ENCODE measurements at places on chromosomes 2 and 18. TPM values are rescaled to one million over a fixed set of nuclear protein-coding genes. Genes with fewer than 3 reads are reported as not detected.
A peak's percentile ranks its signal among the peaks of the same experiment; 100 is the strongest.

- no peak for DNase-seq
Observed at GRCh38 chr2:45776160-45776955, 124.9 kb downstream of the PRKCE start.

GRCh38 chr2:132909427-132909826 lies 239.4 kb upstream of the LYPD1 start:
- DNase-seq = no peak

GRCh38 chr2:9803023-9803805 lies 40.1 kb upstream of the TAF1B start:
- DNase-seq = no peak

- DNase-seq = no peak
Observed at GRCh38 chr18:30352551-30353168, 689.9 kb downstream of the DSC3 start.

- DNase-seq = peak; percentile 73
Observed at GRCh38 chr2:85409845-85410583, at the start of gene CAPG. TSS of gene CAPG (minus strand) at chr2:85410366. CDS start at chr2:85402145, 8,221 bp downstream.

DNA sequence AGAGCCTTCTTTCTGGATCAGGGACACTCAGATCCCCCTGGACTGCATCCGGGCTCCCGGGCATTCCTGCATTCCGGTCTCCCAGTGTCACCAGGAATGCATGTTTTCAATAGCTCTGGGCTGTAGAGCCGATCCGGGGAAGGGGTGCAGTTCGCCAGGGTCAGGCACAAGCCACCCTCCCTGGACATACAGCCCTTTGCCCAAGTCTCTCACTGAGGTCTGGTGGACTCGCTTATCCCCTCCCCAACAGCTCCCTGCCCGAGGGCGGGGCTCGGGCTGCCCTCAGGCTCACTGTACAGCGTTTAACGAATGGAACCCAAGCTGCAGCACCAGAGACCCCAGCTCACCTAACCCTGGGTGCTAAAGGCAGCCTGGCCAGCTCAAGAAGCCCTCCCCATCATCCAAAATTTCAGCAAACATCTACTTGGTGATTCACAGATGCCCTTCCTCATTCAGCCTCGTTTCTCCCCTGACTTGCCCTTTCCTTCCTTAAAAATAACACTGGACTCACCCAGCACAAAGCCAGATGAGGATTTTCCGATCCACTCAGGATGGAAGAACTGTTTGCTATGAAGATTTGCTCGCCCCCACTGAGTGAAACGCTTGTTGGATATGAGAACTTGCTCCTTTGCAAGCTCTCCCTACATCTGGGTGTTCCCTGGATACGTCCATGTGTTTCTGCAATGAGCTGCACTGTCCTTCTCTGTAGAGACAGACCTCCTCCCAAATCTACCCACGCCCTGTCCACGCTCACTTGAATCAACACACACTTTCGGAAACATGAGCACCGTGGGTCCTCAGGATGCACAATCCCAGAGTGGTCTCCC lies 58.1 kb downstream of the PXDN start:
- DNase-seq = no peak

DNA sequence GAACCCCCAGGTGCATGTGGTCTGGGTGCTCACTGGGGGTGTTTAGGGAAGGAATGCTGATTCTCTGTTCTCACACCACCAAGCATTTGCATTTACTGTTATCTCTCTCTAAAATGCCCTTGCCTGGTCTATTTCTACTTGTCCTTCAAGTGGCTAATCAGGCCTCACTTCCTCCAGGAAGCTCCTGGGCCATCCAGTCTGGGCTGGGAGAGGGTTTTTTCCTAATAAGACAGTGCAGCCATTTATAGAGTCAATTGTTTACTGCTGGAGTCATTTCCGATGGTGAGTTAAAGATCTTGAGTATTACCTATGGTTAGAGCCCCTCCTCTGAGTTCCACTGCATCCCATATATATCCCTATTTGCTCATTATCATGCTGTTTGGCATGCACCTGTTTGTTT lies 25.2 kb upstream of the ITGA6 start:
- DNase-seq = no peak

DNA sequence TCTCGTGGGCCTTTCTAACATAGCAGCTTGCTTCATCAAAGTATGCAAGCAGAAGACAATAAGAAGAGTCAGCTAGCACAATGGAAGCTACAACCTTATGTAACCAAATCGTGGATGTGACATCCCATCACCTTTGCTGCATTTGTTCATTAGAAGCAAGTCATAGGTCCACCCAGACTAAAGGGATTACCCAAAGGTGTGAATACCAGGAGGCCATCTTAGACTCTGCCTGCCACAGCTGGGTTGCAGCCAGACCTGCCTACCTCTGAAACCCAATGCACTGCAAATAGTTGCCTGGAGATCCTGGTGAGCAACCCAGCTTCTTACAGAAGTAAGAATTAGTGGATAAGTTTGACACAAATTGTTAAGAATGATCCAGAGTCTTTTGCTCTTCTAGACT lies 10.6 kb downstream of the SLC1A4 start:
- no peak for DNase-seq

DNA sequence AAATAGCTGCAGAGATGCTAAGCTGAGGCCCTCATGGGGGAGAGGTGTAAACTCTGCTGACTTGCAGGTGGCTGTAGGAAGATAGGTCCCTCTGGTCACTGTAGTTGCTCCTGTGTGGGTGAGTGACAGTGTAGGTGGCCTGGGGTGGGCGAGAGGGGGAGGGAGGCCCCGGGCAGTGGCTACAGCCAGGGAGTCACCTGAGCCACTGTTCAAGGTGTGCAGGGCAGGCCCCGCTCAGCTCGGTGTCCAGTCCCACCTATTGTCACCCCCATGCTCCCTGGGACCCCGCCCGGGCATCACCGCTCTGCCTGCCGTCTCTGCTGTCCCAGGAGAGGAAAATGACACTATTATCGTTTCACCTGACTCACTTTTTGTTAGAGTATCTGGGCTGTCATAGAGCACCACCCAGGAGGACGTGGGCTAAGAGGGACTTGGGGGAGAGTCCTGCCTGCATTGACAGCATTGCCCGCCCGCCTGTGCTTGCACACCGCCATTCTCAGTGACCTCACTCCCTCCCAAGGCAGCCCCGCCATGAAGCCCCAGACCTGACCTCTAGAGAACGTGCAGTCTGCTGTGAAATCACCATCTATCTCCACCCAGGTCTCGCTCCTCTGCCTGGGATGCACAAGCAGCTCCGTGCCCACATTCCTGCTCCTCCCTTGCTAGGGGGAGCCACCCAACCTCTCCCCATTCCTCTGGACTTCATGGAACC lies 29.2 kb downstream of the COPS9 start:
- no peak for DNase-seq

DNA sequence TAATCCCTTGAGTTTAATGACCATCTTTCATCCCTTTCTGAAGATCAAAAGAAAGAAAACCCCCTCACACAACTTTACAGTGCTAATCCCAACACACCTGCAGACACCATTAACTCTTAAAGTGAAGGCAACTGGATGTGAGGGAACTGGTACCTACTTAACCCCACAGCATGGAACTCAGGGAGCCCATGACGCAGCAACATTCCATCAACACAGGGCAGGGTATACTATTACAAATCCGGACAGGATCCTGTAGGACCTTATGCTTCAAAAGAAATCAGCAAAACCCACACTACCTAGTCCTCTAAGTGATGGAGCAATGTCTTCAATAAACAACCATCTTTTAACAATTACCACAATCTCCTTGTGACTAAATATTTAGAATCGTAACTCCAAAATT lies 78.6 kb downstream of the FARSB start:
- DNase-seq = no peak

- no peak for DNase-seq
Observed at GRCh38 chr2:25303633-25304236, 38.0 kb downstream of the DNMT3A start.

DNA sequence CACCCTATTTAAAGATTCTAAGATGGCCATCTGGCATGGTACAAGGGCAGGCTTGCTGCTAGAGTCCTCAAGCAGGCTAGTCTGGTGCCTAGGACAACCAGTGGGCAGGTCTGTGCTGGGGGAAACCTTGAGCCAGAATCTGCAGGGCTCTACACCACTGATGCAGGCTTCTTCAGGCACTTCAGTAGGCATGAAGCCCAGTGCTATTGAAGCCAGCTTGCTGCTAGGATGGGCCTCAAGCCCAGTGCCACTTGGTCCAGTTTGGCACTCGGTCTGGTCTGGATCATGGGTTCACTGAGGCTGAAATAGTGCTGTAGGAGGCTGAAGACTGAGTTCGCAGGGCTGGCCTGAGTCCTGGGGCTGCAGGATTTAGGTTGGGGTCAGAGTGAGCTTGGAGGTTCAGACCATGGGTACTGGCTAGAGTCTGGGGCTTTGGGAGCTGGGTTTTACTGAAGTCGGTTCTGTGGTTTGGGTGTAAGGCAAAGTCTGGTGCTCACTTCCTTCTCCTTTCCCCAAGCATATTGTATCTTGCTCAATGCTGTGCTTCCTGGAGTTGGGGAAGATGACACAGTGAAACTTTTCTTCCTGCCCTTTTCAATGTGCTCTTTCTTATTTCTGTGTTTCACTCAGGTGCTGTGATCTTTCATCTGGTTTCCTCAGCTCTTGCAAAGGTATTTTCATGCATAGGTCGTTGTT lies 41.2 kb downstream of the SP100 start:
- DNase-seq = no peak

- no peak for DNase-seq
Observed at GRCh38 chr2:75287624-75288316, 88.5 kb upstream of the TACR1 start.

- no peak for DNase-seq
Observed at GRCh38 chr2:216765761-216766262, 70.5 kb upstream of the IGFBP5 start.

GRCh38 chr18:62069556-62069955 lies 117.3 kb downstream of the PIGN start:
- DNase-seq = no peak

DNA sequence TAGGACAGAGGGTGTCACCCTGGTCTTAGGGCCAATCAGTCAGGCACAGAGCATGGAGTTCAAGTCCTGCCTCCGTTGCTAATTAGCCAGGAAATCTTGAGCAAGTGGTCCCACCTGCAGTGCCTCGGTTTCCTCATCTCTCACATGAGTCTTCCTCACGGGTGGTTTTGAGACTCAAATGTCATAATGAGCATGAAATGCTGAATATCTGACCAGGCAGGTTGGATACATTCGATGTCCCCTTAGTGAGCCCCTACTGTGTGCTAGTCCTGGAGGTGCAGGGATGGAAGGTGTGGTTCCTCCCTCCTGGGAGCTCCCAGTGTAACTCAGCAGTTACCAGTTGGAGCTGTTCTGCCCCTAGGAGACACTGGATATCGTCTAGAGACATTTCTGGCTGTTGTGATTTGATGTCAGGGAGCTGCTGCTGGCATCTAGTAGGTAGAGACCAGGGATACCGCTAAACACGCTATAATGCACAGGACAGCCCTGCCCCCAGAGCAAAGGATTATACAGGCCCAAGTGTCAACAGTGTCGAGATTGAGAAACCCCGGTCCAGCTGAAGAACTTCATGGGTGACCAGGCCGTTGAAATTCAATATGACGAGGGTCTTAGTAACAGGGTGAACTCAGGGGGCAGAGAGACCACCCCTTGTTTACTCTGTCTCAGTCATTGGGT lies 118.5 kb upstream of the TWIST2 start:
- DNase-seq = no peak

DNA sequence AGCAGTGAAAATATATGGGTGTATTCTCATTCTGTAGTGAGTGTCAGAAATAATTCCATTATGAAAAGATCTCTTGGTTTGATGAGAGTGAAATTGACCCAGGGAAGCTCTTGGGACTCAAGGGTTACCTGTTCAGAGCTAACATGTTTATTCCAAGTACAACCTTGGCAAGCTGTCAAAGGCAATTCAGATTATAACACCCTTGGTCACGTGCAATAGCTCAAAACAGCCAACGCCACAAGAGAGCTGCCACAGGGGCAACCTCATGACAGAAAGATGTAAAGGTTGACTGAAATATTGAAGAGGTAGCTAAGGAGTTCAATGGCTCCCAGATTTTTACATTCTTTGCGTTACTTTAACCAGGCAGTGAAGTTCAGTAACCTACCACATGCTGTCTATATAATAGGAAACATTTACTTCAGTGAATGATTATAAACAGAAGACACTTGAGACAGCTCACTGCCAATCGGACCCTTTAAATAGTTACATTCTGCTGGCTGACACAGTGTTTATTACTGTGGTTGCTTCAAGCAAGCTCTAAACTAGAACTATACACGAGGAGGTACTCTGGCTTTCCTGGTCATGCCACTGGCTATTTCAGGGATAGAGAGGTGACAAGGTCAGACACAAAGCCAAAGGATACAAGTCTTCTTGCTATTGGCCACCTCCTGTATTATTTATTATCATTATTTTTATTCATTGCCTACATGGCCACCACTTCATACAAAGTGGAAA lies 187.3 kb downstream of the PID1 start:
- DNase-seq = no peak

DNA sequence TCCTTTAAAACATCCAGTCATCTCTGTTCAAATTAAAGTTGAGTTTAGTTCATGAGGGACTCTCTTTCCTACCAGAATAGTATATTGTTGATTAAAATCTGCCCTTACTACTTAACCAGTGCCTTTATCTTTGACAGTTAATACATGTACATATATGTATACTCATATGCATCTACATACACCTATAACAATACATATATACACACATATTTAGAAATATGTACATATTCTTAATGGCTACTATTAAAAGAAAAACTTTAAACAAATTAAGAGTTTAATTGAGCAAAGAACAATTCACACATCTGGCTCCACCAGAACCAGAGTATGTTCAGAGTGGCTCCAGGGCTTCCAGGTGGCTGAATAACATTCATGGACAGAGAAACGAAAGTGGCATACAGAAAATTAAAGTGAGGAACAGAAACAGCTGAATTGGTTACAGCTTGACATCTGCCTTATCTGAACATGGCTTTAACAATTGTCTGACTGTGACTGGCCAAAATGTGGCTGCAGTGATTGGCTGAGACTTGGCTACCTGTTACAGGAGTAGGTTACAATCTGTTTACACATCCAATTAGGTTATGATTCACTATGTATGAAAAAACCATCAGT lies 38.8 kb downstream of the ZNF519 start:
- DNase-seq = no peak

GRCh38 chr2:218012284-218012683 lies 9.5 kb upstream of the TNS1 start:
- no peak for DNase-seq

GRCh38 chr2:25377822-25378421 lies 36.2 kb upstream of the DNMT3A start:
- peak; percentile 28 for DNase-seq

CYB5A gene
- 30.9 TPM for total RNA-seq

C1GALT1C1L gene
- total RNA-seq = not detected

SANBR gene
- total RNA-seq = 5.8 TPM

COL3A1 gene
- not detected for total RNA-seq

ECEL1 gene
- not detected for total RNA-seq

NETO1 gene
- total RNA-seq = not detected

IGFBP2 gene
- total RNA-seq = 97.3 TPM

HK2 gene
- total RNA-seq = 40.9 TPM
